ENCODE measurements at places on chromosomes 16 and 17.

- no peak for DNase-seq
These were observed 102.2 kb downstream of the ABCA8 start for GRCh38 chr17:68853036-68853435.

- DNase-seq, result no peak
These were observed 3.2 kb downstream of the DPEP1 start for GRCh38 chr16:89616623-89617022.

- DNase-seq, result no peak
These were observed 29.9 kb downstream of the HS3ST2 start for GRCh38 chr16:22843856-22844255.

GRCh38 chr16:55577887-55578286 lies 11.4 kb downstream of the CAPNS2 start:
- DNase-seq, result no peak

- no peak for DNase-seq
These were observed 15.6 kb downstream of the HIGD1B start for GRCh38 chr17:44863061-44863918.

DNA sequence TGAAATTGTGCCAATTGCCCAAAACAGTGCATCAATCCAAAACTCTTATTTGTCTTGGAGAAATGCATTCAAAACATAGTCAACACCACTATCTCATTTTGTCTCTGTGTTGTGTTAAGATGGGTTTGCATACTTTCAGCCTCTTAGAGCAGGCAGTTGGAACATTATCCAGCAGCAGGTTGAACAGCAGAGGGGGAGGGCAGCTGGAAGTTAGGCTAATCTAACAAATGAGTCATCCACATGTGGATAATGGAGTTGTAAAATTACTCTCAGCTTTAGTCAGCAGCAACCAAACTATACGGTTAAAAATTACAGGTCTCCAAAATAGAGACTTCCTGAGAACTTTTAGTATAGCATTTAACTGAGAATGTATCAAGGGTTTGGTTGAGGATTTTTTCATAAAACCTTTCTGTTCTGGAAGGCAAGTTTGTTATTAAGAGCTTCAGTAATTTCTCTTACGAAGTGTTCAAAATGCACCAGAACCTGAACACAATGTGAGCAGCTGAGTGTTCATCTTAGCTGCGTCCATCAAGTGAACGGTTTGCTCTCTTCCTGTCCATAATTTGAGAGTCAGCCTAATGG lies 46.3 kb downstream of the PRKCA start:
- peak; percentile 79 for DNase-seq

GRCh38 chr16:4626396-4626795 lies 1.8 kb downstream of the MGRN1 start:
- no peak for DNase-seq
